ENCODE measurements at places on chromosomes 3 and 15.

- DNase-seq: no peak
These were observed 67.0 kb downstream of the EDEM1 start for GRCh38 chr3:5254281-5255048.

DNA sequence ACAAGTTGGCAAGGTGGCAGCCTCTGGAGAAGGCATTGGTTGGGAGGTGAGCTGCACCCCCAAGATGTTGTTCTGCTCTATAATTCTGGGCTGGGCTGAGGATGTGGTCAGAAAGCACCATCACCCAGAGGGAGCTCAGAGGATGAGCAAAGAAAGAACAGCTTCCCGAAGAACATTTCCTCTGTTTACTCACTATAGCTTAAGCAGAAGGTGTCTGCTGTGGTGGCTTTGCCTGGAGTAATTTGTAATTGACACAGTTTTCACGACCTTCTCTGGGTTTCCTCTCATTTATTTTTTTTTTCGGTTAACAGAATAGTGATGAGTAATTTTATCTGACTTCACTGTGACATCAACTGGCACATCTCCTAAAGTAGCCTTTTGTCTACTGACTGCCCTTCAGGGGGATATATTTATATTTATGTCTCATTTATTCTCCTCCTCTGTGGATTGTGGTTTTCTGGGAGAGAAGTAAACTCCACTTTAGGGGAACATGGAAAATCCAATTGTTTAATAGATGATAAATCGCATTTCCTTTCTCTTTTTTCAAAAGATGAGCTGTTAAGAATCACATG, 49.5 kb upstream of the ABHD17C start:
- DNase-seq: no peak

GRCh38 chr15:66938114-66938830, 127.1 kb upstream of the SMAD3 start:
- DNase-seq: no peak

DNA sequence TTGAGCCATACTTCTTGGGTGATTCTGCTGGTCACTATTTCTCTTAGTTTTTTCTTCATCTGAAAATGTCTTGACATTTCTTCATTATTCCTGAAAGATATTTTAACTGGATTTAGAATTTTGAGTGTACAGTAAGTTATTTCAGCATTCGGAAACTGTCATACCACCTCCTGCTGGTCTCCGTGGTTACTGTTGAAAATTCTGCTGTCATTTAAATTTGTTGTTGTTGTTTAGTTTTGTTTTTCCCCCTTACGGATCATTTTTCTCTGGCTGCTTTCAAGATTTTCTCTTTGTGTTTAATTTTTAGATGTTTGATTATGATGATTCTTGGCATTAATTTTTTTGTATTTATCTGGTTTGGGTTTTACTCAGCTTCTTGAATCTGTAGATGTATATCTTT, 100.5 kb downstream of the CHRNA7 start:
- no peak for DNase-seq

GRCh38 chr3:46186471-46187340, 21.4 kb downstream of the CCR1 start:
- no peak for DNase-seq

DNA sequence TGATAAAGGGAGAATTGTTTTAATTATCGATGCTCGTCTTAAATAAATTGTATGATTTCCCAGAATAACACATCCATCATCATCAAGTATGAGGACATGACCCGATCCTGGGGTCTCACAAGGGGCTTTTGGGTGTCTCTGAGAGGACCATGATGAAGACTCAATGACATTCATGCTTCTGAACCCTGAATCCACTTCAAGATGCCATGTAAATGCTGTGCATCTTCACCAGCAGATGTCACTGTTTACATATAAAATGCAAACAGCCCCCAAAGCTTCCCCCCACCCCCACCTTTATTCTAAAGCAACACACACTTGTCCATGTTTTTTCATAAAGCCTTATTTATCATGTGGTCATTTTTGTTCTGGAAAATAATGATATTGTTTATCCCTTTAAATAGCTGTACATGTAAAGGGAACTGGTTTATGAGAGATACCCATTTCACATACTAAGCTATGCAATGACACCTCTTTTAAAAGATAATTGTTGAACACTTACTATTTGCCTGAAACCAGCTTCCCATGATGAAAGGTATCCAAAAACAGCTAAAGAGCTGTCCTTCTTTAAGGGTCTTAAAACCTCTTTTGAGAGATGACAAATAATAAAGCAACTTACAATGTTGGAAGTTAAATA, 69.7 kb upstream of the UBE3A start:
- no peak for DNase-seq

- DNase-seq: no peak
These were observed 5.7 kb downstream of the ESYT3 start for GRCh38 chr3:138440121-138440521.

DNA sequence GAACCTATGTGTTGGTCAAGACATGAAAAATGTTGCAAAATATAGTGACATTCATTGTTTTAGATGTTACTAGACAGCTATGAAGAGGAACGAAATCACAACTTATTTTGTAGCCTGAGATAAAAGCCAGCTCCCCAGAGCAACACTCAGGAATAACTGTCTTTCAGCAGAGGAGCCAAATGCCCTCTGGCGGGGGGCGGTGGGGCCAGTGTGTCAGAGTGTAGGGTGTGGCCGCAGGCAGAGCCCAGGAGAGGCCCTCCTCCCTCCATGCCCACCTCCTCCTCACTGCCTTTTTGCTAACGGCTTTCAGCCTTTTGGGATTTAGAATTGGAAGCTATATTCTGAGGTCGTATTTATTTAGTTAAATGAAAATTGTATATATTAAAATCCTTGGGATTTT, 16.9 kb downstream of the APOD start:
- no peak for DNase-seq

DNA sequence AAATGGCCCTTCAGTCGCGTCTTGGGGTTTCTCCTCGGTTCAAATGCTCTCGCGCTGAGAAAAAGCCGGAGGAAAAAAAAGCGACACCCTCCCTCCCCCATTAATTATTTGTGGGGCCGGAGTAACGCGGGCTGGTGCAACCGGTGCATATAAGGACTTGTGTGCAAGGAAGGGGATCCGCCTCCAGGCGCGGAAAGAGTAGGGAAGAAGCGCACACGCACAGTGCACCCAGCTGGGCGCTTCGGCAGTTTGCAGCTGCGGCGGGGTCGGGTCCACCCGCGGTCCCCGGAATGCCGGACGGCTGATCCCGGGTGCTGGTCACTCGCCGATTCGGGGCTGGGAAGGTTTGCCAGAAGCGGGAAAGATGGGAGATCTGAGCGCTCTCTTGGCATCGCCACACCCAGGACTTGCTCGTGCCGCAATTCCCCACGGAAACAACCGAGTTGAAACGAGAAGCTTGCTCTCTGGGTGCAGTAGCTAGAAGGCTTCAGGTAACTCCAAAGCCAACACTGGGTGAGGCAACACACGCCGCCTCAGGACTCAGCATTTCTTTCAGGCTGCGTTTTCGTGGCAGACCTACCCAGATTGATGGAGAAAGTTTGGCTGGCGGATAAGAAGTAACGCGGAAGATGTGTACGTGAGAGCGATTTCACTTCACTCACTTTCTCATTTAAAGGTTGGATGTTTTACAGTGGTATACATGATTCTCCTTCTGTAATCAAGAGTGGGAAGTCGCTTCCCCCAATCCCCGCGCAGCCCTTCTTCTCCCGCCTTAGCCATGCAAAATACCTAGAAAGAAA, 720 bp upstream of the TNIK start:
- DNase-seq: peak; percentile 6

DNA sequence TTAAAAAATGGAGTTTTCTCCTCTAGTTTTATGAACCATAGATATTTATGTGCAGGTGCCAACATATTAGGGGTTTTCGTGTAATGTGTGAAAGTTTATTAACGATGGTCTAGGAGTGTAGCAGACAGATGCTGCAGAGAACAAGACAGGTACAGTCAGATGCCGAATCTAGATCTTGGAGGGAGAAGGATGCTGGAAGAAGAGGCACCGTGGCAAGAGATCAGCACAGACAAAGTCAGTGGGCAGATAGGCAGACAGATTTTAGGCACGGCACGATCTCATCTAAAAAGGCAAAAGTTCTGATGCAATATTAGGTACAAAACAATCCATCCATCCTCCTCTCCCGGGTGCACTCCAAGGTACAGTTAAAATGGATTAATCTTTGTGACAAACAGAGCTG, 161.6 kb downstream of the TIGIT start:
- DNase-seq: no peak

DNA sequence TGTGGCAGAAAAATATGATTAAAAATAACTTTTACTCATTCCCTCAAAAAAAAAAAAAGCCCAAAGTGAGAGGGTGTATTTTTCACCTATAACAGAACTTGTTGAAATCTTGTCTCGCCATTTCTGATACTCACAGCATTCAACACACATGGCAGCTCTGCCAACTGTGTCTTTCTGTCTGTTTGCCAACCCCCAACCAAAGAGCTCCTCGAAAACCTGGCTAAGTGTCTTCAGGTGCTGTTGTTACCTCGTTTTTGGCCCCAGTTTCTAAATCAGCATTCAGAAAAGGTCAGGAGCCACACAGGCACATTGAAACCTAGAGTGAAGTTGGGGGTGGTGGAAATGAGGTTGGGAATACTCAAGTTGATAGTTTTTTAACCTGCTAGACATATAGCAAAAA, 123.5 kb downstream of the TMEM108 start:
- DNase-seq: no peak

GRCh38 chr15:27087651-27088583, 116.9 kb downstream of the GABRG3 start:
- no peak for DNase-seq

DNA sequence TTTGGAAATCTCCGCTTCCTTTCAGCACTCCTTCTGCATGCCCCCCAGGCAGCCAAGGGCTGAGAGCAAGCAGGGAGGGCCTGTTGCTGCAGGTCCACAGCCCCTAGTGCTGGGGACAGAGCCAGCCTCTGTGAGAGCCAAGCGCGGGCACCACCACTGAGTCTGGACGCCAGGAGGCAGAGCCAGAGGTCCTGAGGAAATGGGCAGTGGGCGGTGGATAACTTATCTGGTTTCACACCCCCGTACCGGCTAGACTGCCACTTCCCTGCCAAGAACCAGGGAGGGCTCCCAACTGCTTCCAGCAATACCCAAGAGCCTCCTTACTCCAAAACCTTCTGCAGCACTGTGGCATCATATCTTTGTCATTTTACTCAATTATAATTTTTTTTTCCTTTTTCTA, 141.6 kb upstream of the IGF1R start:
- no peak for DNase-seq

DNA sequence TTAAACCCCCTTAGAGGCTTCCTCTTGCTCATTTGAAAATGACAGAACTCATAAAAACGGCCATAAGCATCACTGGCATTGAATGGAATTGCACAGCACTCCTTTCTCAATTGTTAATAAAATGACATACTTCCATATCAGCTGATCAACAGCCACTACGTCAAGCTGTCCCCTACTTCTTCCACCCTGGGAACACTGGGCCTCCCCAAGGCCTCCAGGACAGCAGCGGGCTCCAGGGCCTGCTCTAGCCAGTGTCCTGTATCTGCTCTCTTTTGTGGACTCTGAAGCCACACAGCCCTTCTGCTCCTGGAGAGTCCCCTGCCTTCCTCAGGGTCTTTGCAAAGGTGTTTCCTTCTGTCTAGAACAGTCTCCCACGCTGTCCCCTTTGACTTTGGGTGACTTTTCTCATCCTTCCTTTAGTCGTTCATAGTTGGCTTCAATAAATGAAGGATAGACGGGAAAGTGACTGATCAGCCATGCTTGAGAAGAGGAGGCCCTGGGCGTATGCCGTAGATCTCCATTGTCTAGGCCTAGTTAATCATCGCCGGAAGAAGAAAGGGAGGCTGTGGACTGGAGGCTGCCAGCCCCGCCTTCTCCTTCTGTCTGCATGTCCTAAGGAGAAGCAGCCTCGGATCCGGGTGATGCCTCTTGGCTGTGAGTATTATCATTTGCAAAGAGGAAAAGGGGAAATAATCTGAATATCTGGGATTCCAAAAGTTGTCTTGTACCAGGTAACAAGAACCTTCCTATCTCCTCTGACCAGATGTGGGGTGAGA, 4.7 kb upstream of the THSD4 start:
- DNase-seq: no peak

DNA sequence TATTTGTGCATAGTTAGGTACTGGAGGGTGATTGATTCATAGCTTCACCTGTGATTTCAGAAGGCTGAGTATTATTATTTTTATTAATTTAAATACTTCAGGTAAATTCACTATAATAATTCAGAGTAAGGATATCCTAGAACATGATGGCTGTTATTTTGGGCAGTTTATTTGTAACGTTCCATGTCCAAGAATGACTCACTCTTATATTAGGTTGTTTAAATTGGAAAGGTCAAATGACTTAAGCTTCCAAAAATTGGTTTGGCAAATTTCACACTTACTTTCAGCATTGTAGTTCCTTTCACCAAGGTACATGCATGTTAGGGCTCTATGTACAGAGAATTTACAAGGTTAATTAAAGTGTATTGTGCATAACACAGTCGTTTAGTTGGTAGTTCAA, 120.2 kb downstream of the EPHA3 start:
- DNase-seq: no peak

- no peak for DNase-seq
These were observed 397.4 kb upstream of the AZI2 start for GRCh38 chr3:28745916-28746617.

GRCh38 chr3:144868506-144868905, 896.9 kb downstream of the DIPK2A start:
- no peak for DNase-seq

DNA sequence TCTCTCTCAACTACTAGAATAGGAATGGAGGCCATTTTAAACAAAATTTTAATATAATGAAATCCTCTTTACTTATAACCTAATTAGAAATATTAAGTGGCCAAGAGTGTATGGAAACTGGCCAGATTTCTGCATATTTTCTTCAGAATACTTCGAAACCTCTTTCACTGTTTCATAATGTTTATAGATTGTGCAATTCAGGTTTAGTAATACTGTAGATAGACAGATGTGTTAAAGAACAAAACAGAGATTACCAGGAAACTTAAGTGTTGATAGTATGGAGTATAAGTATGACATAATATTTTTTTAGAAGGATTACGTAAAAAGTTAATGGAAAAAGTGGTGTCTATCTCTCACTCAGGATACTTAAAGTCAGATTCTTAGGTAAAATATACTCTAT, 4.7 kb downstream of the ABHD5 start:
- DNase-seq: no peak

DNA sequence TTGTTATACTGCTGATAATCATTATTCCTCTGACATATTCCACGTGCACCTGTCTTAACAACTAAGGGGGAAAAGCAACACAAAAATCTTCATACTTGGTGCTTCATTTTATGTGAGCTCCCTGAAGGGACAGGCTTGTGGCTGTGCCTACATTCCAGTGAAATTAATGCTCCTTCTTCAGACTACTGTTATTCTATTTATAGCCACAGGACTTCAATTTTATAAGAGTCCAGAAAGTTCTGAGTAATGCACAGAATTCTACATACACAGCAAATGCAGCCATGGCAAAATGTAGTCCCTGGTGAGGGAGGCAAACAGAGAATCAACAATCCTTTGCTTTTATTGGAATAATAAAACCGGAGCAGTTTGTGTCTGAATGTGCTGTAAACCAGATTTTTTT, 417.1 kb downstream of the RBMS3 start:
- no peak for DNase-seq

GRCh38 chr15:45529613-45530012, 7.1 kb upstream of the SLC30A4 start:
- DNase-seq: no peak

Data from stimulated activated CD8-positive, alpha-beta memory T cell treated with anti-CD3 and anti-CD28 coated beads, Interleukin-4, amount 100 ng/mL, for 1 hour (primary cell).